ENCODE measurements at places on chromosomes 2 and 18.
A peak's percentile ranks its signal among the peaks of the same experiment; 100 is the strongest.

GRCh38 chr2:71243634-71244301, 16.9 kb upstream of the PAIP2B start:
- DNase-seq: no peak

- no peak for DNase-seq
Observed at GRCh38 chr2:162365392-162365791, 21.5 kb downstream of the GCA start.

GRCh38 chr2:120434492-120435308, 88.8 kb downstream of the INHBB start:
- DNase-seq: peak; percentile 33

DNA sequence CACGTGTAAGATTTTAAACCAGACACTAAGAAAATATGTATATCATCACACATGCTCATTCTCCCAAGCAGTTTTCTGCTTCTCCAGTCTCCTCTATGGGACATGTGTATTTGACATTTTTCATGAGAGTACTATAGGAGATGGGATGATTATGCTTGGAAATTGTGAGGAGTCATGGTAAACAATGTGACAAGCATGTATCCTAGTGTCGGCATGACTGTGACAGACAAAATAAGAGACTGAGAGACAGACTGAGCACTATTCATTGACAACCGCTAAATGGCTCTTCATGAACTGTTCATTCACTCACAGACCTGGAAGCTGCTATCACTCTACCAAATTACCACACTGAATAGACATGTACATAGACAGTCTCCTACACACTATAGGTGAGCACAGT, 127.1 kb downstream of the VWC2L start:
- DNase-seq: no peak

DNA sequence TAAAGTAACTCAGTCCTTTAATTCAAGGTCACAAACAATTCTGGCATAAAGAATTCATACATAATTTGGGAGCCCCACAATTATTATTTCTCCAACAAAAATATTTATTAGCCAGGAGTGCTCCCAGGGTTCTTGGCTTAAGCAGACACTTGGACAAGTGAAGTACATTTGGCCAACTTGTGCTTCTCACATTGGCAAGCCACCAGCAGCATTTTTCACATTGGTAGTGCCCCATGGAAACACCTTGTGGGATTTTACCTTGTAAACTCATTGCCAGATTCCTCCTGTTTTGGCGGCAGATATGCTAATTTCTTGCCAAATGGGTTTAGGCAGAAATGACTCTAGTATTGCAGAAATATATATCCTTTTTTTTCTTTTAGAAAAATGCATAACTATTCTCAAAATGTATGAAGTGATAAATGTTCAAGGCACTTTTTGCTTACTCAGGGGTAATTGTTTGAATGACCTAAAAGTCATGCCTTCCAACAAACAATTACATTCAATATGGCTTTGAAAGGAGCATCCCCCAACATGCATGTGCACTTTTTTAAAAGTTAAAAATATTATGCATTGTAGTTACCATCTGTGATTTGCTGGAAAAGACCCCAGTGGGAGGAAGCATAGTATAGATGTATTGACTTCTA, 113.5 kb downstream of the CSRNP3 start:
- DNase-seq: no peak

DNA sequence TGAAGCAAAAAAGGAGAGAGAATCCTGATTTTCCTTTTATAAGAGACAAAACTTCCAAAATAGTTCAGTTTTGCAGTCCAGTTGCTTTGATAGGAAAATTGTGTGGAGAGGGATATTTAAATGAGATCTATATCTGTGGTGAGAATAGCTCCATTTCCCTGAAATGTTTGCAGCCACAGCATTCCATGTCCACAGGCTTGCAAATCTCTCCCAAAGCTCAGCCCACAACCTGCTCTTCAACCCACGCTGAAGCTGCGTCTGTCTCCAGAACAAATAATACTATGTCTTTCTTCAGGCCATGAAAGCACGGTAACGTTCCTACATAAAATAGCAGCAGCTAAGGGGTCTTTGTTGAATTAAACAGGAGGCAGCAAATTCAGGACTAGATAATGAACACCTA, 31.8 kb downstream of the TMEM17 start:
- no peak for DNase-seq

DNA sequence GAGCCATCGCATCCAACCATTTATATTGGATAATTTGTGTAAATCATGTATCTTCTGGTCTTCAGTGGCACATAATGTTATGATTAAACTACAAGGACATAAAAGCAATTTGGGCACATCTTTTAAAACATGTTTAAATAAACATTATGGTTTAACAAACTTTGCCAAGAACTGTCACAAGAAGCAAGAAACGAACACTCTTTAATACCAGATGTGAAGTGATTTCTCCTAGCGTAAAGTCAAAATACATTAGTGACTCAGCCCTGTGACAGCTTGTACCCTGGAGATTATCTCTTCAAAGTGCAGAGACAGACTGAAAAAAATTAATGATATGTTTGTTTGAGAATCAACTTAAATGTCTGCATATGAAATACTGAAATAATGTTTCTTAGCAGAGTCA, 39.9 kb downstream of the DSEL start:
- no peak for DNase-seq

DNA sequence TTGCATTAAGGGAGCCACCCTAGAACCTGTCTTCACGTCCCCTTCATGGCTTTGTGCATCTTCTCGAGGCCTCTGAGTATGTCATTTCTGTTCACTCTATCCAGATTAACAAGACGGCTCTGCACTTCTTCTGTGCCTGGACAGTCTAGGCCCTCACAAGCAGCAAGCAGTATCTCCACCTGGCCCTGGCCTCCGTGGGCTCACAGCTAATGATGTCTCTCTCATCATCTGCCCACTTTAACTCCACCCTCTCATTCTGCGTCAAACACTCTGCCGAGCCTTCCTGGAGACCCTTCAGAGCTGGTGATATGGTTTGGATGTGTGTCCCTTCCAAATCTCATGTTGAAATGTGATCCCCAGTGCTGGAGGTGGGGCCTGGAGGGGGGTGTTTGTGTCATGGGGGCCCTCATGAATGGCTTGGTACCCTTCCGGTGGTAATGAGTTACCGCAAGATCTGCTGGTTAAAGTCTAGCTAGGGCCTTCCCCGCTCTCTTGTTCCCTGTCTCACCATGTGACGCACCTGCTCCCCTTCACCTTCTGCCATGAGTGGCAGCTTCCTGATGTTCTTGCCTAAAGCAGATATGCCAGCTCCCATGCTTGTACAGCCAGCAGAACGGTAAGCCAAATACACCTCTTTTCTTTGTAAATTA, 132.5 kb upstream of the ID2 start:
- DNase-seq: peak; percentile 4

GRCh38 chr18:13287372-13287771, 68.8 kb downstream of the LDLRAD4 start:
- DNase-seq: no peak

GRCh38 chr2:43228756-43229659, 2.6 kb upstream of the ZFP36L2 start:
- no peak for DNase-seq

DNA sequence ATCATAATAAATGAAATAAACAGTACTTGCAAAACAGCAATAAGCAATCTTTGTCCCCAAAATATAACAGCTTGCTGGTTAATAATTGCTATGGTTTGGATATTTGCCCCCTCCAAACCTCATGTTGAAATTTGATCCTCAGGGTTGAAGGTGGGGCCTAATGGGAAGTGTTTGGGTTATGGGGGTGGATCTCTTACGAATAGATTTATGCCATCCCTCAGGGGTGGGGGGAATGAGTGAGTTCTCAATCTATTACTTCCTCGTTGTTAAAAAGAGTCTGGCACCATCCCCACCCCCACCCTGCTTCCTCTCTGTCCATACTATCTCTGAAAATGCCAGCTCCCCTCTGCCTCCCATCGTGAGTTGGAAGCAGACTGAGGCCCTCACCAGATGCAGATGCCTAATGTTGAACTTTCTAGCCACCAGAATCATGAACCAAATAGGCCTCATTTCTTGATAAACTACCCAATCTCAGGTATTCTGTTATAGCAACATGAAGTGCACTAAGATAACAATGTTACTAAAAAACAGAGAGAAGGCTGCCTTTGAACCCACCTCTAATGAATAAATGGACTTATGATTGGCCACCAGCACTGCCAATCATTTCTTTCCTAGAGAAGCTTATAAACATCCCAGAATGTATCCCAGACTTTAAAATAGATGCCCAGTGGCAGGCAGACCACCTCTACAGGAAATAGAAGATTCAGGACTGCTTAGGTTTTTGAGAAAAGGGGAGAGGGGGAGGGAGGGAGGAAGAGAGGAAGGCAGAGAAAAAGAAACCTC, 90.1 kb downstream of the ALPK2 start:
- no peak for DNase-seq

GRCh38 chr2:6025391-6025790, 333.2 kb downstream of the SOX11 start:
- DNase-seq: no peak

GRCh38 chr18:75869162-75869561, 441.7 kb upstream of the SMIM21 start:
- no peak for DNase-seq

DNA sequence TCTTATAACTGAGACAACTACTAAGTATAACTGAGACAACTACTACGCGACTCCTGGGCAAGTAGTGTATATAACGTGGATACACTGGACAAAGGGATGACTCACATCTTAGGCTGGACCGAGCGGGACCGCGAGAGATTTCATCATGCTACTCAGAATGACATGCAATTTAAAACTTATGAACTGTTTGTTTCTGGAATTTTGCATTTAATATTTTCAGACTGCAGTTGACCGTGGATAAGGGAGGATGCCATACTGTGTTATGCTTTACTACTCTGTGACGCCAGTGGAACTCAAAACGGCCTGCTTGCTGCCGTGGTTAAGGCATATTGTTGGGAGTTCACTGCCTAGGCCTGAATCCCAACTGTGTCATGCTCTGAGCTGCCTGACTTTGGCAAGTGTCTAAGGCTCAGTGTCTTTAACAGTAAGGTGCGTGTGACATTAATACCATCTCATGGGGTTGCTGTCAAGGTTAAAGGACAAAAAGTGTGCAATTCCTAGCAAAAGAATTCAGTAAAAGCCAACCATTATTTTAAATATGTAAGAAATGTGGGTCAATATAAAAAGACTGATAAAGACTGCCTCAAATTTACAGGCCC, 64.6 kb downstream of the BMP10 start:
- no peak for DNase-seq

DNA sequence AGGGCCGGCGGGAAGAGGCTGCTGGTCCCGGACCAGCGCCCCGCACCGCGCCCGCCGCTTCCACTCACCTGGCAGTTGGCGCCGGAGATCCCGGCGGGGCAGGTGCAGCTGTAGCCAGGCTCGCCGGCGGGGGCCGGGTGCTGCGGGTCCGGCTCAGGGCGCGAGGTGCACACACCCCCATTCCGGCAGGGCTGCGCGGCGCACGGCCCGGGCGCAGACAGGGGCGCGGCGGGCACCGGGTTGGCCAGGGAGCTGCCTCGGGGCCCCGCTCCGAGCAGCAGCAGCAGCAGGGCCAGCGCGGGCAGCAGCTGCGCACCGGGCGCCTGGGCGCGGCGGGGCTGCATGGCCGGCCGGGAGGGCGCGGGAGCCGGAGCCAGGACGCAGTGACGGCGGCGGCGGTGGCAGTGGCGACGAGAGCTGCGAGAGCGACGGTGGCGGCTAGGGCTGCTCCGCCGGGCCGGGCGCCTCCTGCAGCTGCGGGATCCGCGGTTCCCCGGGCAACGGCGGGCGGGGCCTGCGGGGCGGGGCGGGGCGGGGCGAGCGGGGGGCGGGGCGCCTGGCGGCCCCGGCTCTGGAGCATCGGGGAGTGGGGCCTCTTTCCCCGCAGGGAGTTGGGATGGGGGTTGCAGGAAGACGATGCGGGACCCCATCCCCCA, at the start of gene DNER:
Gene DNER (minus strand): TSS at position 476 of the 656 bp plus-strand sequence. CDS start 132 bp downstream, at position 344.
- peak; percentile 70 for DNase-seq

DNA sequence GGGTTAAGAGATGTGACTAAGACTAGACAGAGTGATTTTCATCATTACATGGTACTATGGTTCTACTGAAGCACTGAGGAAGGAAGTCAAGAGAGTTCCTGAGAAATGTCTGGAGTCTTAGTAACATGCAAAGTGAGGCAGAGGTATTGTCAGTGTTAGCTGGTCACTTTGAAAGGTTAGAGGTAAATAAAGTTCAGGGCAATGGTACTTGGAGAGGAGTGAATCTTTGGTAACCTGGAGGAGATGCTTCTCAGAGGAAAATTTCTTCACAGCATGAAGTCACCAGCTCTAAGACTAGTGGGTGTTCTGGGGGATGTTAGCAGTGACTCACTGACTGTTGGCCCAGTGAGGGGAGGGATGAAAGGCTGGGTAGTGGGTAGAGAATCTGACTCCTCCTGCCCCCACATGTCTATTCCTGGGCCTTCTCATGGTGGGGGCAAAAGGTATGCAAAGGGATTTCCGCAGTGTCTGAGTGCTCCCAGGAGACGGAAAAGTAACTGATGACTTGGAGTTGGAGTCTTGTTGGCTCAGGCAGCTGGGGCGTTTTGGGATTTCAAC, 23.3 kb upstream of the IL1RN start:
- no peak for DNase-seq

GRCh38 chr18:26489881-26490280, 58.5 kb downstream of the KCTD1 start:
- DNase-seq: no peak

DNA sequence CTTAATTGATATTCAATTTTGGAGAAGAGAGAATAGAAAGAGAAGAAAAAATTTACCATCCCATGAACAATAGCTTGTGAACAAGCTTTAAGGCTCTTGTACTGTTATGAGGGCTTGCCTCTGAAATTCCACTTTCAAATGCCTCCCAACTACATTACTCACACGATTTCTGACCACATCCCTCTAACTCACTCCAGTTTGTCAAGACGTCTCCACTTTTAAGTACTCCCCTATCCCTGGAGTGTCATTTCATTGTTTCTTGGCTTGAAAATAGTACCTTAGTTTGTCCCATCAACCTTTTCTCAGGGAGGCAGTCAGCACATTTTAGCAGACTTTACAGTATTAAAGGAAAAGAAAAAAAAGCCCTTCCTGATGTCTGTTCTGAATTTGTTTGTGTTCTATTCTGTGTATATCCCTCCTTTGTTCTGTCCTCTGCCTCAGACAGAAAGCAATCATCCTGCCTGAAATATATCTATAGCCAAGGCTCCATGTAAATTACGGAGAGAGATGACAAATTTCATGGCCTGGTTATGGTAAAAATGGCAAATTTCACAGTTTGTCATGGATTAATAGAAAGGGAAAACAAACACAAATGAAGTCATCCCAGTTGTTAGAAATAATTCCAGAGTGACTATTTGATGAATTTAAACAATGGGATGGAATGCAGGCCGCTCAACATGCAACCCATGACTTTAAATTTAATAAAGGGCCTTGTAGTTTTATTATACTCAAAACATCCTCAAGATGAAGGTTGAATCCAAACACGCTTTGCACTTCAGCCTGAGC, 228.8 kb downstream of the ETAA1 start:
- DNase-seq: no peak

GRCh38 chr2:142681952-142682351, 195.5 kb upstream of the KYNU start:
- DNase-seq: no peak

Measured in H9 (cell line).